Stimulated activated CD4-positive, alpha-beta T cell treated with anti-CD3 and anti-CD28 coated beads, Interleukin-15, amount 100 ng/mL, for 48 hours (primary cell): ENCODE measurements at places on chromosomes 12 and 14.

DNA sequence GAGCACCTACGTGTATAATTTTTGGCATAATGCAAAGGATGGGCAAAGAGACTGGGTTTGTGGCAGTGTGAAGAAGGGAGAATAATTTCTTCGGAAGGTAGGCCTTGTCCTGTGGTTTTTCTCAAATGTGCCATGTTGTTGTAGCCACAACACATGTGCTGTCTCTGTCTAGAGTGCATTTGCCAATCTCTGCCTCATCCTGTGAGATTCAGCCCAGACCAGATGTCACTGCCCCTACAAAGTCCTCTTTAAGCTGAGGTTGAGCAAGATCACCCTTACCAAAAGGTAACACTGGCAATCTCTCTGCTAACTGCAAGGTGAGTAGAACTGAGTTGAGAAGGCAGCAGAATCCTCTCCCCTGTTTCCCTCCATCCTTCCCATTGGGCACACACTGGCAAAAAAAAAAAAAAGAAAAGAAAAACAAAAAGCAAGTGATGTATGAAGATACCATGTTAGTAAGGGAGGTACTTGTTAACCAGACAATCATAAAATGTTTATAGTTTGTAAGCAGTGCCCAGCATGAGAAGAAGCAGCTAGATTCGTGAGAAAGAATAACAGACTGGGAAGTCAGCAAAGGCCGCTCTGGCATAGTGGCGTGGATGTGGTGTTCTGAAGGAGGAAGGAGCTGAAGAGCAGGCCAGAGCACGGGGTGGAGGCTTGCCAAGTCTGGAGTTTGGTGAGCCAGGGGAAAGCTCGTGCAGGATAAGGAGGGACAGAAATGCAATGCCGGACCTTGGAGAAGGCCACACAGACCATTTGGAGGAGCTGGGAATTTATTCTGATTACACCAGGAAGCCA lies 18.9 kb downstream of the DYRK2 start:
- no peak for DNase-seq

- no peak for DNase-seq
These were observed 4.4 kb upstream of the CEBPE start for GRCh38 chr14:23123419-23123818.

- no peak for DNase-seq
These were observed 71.9 kb downstream of the NRXN3 start for GRCh38 chr14:78242086-78242485.

GRCh38 chr14:30450631-30451545 lies 108.1 kb upstream of the G2E3 start:
- DNase-seq = no peak

DNA sequence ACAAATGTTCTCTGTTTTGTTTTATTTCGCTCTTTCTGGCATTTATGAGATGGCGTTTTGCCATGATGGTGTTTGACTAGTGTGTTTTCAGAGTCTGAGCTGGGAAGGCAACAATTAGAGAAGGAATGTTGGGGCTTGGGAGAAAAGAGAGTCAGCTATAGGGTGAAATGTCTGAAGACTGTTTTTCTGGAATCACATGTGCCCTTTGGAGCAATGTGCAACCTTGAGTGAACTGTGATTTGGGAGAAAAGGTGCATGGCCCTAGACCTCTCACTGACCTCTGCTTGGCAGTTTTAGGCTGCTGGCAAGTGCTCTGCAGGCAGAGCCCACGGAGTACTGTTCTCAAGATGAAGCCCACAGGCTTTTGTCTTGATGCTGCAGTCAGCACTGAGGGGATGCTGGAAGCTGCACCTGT lies 379.9 kb upstream of the PDE3A start:
- no peak for DNase-seq

GRCh38 chr12:96988919-96989318 lies 81.9 kb downstream of the NEDD1 start:
- DNase-seq = no peak

GRCh38 chr14:71731096-71731495 lies 201.1 kb upstream of the RGS6 start:
- DNase-seq = no peak

- DNase-seq = no peak
These were observed 125.0 kb upstream of the PZP start for GRCh38 chr12:9333161-9333560.

DNA sequence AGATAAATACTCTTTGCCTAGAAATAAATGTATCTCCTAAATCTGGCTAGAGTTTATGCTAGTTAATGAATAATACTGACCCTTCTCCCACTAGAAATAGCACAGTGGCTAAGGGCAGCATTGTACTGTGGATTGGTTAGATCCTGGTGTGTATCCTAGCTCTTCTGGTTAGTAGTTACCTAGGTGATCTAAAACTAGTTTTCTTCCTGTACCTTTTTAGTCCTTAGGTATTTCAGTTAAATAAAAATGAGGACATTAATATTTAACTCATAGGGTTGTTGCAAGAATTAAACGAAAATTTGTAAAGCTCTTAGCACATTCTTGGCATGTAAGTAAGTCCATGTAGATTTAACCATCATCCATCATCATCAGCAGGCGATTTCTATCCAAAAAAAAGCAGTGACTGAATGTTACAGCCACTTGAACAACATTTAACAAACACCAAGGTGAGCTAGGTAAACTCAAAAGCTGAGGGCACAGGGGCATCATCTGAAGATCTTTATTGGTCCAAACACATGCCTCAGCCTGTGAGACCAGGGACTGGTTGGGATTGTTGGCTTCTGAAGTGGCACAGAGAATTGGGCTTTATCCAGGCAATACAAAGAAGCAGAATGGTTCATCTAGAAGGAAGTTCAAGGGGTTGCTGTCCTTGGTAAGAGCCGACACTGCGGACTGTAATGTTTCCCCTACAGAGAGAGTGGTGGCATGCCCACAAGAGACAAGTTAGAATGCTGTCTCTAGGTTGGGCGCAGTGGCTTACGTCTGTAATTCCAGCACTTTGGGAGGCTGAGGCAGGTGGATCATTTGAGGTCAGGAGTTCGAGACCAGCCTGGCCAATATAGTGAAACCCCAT lies 100.8 kb downstream of the GAS2L3 start:
- no peak for DNase-seq

- no peak for DNase-seq
These were observed 61.8 kb downstream of the PIK3C2G start for GRCh38 chr12:18323159-18323558.

GRCh38 chr12:2625289-2625612 lies 169.5 kb upstream of the FKBP4 start:
- no peak for DNase-seq

DNA sequence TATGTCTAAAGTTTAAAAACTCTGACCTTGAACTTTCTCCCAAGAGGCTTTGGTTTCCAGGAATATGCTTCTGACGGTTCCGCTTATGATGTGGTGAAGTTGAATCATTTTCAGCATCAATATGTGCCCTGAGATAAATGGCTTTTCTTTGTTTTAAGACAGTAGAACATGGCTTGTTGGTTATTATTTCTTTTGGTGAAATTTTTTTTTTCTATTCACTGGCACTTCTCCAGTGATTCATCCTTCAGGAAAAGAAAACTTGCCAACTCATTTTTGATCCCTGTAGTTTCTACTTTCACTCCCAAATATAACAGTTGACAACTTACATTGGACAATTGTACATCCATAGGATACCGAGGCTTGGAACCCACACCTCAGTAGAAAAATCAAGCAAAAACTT lies 1301.2 kb upstream of the FLRT2 start:
- DNase-seq = no peak

DNA sequence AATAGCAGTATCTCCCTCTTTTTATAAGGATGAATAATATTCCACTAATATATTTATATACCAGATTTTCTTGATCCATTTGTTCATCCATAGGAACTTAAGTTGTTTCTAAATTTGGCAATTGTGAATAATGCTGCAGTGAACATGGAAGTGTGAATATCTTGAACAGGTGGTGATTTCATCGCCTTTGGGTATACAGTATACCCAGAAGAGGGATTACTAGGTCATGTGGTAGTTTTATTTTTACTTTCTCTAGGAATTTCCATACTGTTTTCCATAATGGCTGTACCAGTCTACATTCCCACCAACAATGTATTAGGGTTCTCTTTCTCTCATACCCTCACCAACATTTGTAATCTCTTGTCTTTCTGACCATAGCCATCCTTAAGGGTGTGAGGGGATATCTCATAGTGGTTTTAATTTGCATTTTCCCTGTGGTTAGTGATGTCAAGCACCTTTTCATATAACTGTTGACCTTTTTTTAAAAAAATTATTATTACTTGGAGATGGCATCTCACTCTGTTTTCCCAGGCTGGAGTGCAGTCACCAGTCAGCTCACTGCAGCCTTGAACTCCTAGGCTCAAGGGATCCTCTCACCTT lies 20.5 kb downstream of the PPHLN1 start:
- DNase-seq = no peak

GRCh38 chr12:114442578-114442977 lies 36.6 kb upstream of the TBX5 start:
- no peak for DNase-seq

GRCh38 chr14:24145690-24146452 lies 539 bp downstream of the PSME2 start:
- no peak for DNase-seq

DNA sequence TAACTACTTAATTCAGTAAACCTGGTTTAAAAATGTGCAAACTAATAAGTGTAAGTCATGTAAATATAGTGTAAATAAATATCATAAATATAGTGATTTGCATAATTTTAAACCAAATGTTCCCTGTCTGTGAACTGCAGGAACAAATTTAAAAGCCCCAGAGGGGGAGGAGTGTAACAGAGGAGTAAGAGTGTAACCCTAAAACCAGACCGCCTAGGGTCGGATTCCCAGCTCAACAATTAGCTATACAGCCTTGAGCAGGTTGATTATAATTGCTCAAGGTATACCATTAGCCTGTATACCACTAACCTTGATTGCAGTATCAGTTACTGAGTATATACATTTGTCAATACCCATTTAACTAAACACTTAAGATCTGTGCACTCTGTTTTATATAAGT lies 218.4 kb downstream of the ADAMTS20 start:
- DNase-seq = no peak

DNA sequence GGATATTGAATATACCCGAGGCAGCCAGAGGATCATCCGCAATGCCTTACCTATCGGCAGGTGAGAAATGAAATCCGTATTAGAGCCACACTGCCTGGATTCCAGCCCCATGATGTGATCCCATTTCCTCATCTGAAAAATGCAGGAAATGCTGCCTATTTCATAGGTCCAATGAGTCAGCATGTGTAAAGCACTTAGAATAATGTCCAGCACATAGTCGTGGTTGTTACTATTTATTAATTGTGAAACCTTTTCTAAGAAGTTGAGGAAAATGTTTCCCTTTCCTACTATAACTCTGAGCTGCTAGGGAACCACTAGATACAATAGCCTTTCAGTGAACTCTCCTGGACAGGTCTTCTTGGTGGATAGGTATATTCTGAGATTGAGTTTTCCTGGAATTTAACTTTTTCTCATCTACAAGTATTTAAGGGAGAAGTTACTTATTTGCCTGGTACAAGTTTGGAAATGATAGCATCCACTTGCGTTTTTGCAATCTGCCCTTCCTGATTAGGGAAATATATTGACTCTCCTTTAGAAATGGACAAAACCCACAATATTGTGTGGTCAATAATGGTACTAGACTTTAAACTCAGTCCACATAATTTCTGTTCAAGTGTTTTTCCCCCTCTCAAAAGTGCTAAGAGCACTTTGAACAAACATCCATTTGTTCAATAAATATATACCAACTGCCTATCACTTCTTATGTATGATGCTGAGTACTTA lies 12.2 kb downstream of the POLR3B start:
- no peak for DNase-seq

DNA sequence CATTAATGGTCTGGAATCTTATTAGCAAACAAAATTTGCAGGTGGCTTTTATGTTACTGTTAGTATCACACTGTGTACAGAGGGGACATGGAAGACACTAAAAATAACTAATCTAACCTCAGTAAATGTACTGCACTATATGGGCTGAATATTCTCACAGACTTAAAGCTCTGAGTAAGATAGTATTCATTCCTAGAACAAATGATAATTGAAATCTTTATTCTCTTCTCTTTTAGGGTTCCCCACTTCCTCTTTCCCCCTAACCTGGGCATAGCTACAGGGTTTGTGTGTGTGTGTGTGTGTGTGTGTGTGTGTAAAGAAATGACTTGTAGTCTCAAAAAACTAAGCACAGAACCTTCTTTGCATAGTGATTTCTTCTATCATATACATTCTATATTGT lies 21.4 kb upstream of the HECTD1 start:
- DNase-seq = no peak

GRCh38 chr12:109767456-109767855 lies 53.8 kb downstream of the FAM222A start:
- no peak for DNase-seq

- no peak for DNase-seq
These were observed 26.0 kb downstream of the DDHD1 start for GRCh38 chr14:53127151-53127550.

DNA sequence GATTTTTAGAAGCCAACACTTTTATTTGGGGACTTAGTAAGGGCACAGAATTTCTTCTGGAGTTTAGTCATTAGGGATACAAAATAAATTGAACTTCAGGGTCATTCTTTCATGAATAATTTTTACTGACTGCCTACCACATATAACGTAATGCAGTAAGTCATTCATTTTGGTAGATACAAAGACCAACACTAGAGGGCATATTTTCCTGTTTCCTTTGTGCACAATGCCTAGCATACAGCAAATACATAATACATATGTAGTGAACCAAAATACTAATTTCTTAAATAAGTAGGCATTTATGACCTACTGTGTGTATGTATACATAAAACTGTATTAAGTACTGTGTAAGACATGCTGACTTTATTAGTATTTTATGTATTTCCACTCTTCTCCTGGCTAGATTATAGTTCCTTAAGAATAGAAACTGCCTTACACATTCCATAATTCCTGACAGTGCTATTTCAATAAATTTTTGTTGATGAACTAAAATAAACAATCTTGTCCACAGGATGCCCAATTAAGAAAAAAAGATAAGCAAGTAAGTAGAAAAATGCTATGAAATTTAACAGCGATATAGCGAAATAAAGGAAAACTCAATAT lies 47.9 kb downstream of the PPP1R12A start:
- no peak for DNase-seq

GRCh38 chr12:82651489-82651888 lies 35.2 kb upstream of the TMTC2 start:
- no peak for DNase-seq

GRCh38 chr14:59828276-59828675 lies 42.3 kb downstream of the RTN1 start:
- DNase-seq = no peak

- no peak for DNase-seq
These were observed 29.7 kb upstream of the INSM2 start for GRCh38 chr14:35504260-35504659.

- no peak for DNase-seq
These were observed 163.4 kb downstream of the GARIN6 start for GRCh38 chr12:99810718-99811593.

DNA sequence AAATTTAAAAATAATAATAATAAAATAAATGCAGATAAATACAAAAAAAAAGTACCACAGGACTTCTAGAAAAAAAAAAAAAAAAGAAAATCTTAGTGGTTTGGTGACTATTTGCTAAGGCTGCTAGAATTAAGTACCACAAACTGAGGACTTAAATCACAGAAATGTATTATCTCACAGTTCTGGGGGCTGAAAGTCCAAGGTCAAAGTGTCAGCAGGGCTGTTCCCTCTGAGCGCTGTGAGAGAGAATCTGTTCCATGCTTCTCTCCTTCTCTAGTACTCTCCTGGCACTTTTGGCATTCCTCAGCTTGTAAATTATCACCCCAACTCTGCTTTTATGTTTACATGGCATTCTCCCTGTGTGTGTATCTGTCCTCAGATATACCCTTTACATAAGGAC lies 101.2 kb downstream of the IPO8 start:
- DNase-seq = no peak
